ENCODE measurements at places on chromosomes 5 and 9.

- DNase-seq = no peak
- H3K27ac ChIP-seq = no peak overlapping the region
- peak overlapping the region; percentile 59 for H3K4me3 ChIP-seq
- H3K36me3 ChIP-seq = no peaks in the 10 kb centered on the region
- peaks cover 32% of the 10 kb centered on the region for H3K27me3 ChIP-seq
Observed at GRCh38 chr9:125407432-125407973, 145.9 kb downstream of the GAPVD1 start.

GRCh38 chr9:112168197-112168596, 6.9 kb downstream of the SUSD1 start:
- DNase-seq = no peak
- H3K36me3 ChIP-seq = peaks cover 3% of the 10 kb centered on the region
- H3K4me1 ChIP-seq = peaks cover 37% of the 10 kb centered on the region
- peak overlapping the region; percentile 15 for H3K27ac ChIP-seq
- no peak overlapping the region for H3K4me3 ChIP-seq

- peaks cover 15% of the 10 kb centered on the region for H3K36me3 ChIP-seq
- no peak overlapping the region for H3K4me3 ChIP-seq
- H3K27ac ChIP-seq = no peak overlapping the region
- H3K27me3 ChIP-seq = no peaks in the 10 kb centered on the region
Observed at GRCh38 chr5:127998950-127999615, 84.5 kb upstream of the SLC12A2 start.

GRCh38 chr5:62192958-62193357, 113.0 kb upstream of the KIF2A start:
- H3K27ac ChIP-seq = no peak overlapping the region
- H3K4me3 ChIP-seq = no peak overlapping the region
- H3K36me3 ChIP-seq = peaks cover 2% of the 10 kb centered on the region

DNA sequence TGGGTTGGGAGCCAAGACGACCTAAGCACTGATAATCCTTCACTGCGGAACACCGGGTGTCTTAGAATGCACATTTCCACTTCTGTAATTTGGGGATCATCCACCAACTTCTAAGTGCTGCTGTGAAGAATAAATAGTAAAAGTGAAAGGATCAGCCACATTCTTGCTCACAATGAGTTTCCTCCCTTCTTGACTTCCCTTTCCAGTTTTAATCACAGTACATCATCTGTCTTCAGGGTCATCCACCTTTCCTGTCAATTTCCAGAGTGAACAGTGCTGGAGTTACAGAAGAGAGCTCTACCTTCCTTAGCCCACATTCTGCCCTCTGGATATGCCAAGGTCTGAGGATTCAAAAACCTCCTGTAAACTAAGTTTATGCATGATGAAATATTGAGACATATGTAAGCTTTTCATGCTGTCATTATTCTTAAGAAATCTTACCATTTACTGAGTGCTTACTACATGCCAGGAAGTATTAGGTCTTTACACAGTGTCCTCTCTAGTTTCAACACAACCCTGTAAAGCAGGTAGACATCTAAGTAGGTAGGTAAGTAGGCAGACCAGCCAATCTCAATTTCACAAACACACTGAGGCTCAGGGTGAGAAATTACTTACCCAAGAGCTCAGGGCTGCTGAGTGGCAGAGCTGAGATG, 105.2 kb downstream of the CDK5RAP2 start:
- H3K4me3 ChIP-seq = no peak overlapping the region
- peaks cover 41% of the 10 kb centered on the region for H3K36me3 ChIP-seq
- no peaks in the 10 kb centered on the region for H3K27me3 ChIP-seq
- H3K4me1 ChIP-seq = no peaks in the 10 kb centered on the region
- H3K27ac ChIP-seq = no peak overlapping the region

- peaks cover 12% of the 10 kb centered on the region for H3K36me3 ChIP-seq
- DNase-seq = no peak
- H3K27ac ChIP-seq = no peak overlapping the region
- H3K4me3 ChIP-seq = no peak overlapping the region
Observed at GRCh38 chr5:78287833-78288232, 6.7 kb downstream of the AP3B1 start.

GRCh38 chr9:88536023-88536324, 996 bp downstream of the NXNL2 start:
- no peak for DNase-seq
- peaks cover 18% of the 10 kb centered on the region for H3K4me1 ChIP-seq
- no peaks in the 10 kb centered on the region for H3K36me3 ChIP-seq
- peaks cover 59% of the 10 kb centered on the region for H3K27me3 ChIP-seq

DNA sequence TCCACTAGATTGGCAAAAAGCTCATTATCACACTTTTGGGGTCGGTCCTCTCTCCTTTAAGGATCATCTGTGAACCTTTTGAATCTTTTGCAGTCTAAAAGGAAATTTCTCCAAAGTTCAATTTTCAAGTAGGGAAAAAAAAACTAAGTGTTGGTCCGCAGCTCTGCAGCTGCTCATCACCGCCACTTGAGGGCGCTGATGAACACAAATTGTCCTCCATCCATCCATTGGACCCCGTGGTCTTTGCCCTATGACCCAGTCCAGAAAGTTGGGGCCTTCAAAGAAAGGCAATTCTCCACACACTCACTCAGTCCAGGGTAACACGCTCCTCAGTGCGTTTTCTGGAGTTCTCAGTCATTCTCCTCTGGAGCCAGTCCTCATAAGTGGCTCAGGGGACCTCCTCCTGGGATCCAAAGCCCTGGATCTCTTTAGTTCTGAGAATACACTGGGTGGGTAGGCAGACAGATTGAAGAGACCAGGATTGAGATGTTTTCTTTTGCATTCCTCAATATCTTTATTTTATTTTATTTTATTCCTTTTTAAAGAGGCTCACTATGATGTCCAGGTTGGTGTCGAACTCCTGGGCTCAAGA, 63.6 kb upstream of the SLC28A3 start:
- no peaks in the 10 kb centered on the region for H3K36me3 ChIP-seq
- peak; percentile 3 for DNase-seq
- no peak overlapping the region for H3K27ac ChIP-seq
- no peaks in the 10 kb centered on the region for H3K27me3 ChIP-seq
- H3K4me3 ChIP-seq = no peak overlapping the region

DNA sequence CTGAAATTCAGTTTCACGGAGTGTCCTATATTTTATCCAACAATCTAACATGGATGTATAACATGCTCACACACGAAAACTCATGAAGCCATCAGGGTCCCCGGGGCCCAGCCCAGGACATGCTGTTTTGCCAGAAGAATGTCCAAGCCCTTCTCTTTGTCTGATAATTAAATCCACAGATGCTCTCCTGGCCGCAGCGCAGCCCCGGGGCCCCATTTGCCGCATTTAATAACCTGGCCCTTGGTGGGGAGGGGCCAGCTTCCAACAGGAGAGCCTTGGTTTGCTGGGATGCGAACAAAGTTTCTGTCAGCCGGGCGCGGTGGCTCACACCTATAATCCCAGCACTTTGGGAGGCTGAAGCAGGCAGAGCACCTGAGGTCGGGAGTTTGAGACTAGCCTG, 30.0 kb downstream of the PLPP7 start:
- H3K27me3 ChIP-seq = no peaks in the 10 kb centered on the region
- no peak overlapping the region for H3K4me3 ChIP-seq
- no peak overlapping the region for H3K27ac ChIP-seq
- DNase-seq = no peak

GRCh38 chr5:133292300-133292699, 240.5 kb downstream of the HSPA4 start:
- no peak overlapping the region for H3K27ac ChIP-seq
- H3K36me3 ChIP-seq = no peaks in the 10 kb centered on the region
- peak; percentile 18 for DNase-seq
- no peaks in the 10 kb centered on the region for H3K27me3 ChIP-seq
- H3K4me1 ChIP-seq = peaks cover 4% of the 10 kb centered on the region

DNA sequence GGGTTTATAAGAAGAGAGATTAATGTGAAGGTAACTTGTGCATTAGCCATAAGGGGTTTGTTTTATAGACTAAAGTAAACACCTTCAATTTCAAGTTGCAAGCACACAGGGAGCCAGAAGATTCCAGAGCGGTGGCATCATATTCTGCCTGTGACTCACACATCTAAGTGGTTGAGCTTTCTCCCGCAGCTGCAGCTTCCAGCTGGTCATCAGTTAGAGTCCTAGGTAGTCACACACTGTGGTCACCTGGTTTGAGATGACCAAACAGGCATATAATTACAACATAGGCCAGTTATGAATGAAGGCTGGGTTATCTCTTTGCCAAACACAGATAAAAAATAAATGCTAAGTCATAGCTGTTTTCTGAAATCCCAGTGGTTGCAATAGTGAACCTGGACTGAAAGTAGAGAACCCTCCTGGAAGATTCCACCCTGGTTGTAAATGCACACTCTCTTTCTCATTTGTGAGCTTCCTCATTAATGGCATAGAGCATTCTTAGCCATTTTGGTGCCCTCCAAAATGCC, 171.3 kb downstream of the GDNF start:
- H3K27me3 ChIP-seq = no peaks in the 10 kb centered on the region
- peaks cover 8% of the 10 kb centered on the region for H3K36me3 ChIP-seq
- no peak overlapping the region for H3K4me3 ChIP-seq
- peaks cover 22% of the 10 kb centered on the region for H3K4me1 ChIP-seq

DNA sequence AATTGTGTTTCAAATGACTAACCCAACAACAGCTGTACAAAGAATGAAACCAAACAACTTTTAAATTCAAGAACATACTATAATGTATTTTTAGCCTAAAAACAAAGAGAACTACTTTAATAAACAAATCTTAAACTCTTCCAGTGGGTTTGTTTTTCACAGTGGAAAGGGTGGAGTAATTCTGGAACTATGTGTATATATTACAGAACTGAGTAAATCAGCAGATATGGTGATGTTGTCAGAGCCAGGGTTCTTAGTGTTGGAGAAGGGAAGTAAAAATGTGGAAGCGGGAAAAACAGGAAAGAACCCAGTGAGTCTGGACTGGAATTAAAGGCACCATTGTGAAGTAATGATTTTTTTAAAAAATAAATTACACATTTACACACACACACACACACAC, 144.9 kb downstream of the CDK5RAP2 start:
- peaks cover 20% of the 10 kb centered on the region for H3K4me1 ChIP-seq
- H3K4me3 ChIP-seq = no peak overlapping the region
- H3K27ac ChIP-seq = no peak overlapping the region
- DNase-seq = no peak

- no peak for DNase-seq
- no peak overlapping the region for H3K27ac ChIP-seq
- peaks cover 4% of the 10 kb centered on the region for H3K27me3 ChIP-seq
- H3K4me1 ChIP-seq = no peaks in the 10 kb centered on the region
Observed at GRCh38 chr9:78486661-78487060, 189.7 kb downstream of the PSAT1 start.

- H3K4me3 ChIP-seq = peak overlapping the region; percentile 99
- peaks cover 28% of the 10 kb centered on the region for H3K36me3 ChIP-seq
Observed at GRCh38 chr5:100900796-100901781, 2.0 kb downstream of the ST8SIA4 start.

DNA sequence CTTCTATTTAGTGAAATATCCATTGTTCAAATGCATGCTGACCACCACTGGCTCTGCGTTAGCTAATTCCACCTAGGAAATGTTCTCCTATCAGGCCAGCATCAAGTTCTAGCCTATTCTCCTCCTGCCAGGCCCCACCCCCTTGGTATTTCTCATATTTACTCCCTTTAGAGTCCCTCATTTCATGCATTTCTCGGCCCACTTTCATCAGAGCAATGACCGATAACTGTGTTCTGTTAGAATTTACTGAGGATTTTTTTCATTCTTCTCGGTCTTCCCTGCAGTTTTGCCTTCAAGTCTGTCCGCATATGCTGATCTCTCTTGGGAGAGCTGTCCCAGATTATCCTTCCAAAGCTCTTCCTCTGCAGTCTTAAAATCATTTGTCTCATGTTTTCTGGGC, 143.4 kb downstream of the GOLPH3 start:
- H3K4me1 ChIP-seq = peaks cover 13% of the 10 kb centered on the region
- H3K27ac ChIP-seq = no peak overlapping the region
- DNase-seq = no peak
- H3K4me3 ChIP-seq = no peak overlapping the region

DNA sequence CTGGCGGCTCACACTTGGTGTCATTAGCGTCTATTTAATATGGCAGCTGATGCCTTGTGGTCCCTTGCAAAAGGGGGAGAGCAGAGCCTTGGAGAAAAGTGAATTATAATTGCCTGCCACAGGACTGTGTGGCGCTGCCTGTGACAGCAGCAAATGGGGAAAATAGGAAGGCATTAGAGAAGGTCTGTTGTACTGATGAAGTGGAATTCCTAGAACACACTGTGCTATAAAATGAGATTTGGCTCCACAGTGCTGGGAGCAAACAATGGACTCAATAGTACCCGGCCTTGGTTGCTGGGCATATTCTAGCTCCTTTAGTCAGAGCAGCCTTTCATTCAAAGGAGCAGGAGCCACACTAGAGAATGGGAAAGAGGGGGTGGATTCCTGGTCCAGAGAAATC, 21.3 kb downstream of the SEMA6A start:
- no peaks in the 10 kb centered on the region for H3K27me3 ChIP-seq
- no peak overlapping the region for H3K4me3 ChIP-seq
- no peaks in the 10 kb centered on the region for H3K36me3 ChIP-seq
- DNase-seq = no peak
- H3K27ac ChIP-seq = no peak overlapping the region

- no peak for DNase-seq
- no peak overlapping the region for H3K4me3 ChIP-seq
- H3K4me1 ChIP-seq = no peaks in the 10 kb centered on the region
- no peak overlapping the region for H3K27ac ChIP-seq
- H3K36me3 ChIP-seq = no peaks in the 10 kb centered on the region
Observed at GRCh38 chr5:63025679-63026078, 447.1 kb downstream of the LRRC70 start.

GRCh38 chr5:173645437-173645807, 29.0 kb upstream of the BOD1 start:
- H3K27me3 ChIP-seq = peaks cover 3% of the 10 kb centered on the region
- H3K36me3 ChIP-seq = no peaks in the 10 kb centered on the region
- no peak overlapping the region for H3K4me3 ChIP-seq
- no peaks in the 10 kb centered on the region for H3K4me1 ChIP-seq
- DNase-seq = no peak
- no peak overlapping the region for H3K27ac ChIP-seq

- DNase-seq = no peak
- no peaks in the 10 kb centered on the region for H3K27me3 ChIP-seq
- no peaks in the 10 kb centered on the region for H3K36me3 ChIP-seq
- H3K4me3 ChIP-seq = no peak overlapping the region
- peaks cover 37% of the 10 kb centered on the region for H3K4me1 ChIP-seq
Observed at GRCh38 chr9:129204840-129205239, 26.8 kb upstream of the IER5L start.

DNA sequence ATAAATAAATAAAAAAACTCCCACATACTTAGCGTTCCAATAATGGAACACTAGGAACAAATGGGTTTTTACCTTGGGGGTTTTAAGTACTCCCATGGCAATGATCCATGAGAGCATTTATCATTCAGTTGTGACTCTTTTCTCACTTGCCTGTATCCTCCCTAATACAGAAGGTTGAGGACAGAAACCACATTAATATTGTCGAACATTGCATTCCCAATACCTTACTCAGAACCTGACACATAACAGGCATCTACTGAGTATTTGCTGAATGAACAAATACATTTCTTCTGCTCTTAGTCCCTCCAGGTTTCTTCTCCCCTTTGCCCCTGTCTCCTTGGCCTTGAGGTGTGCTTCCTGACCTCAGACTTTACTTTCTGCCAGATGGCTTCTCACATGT, 175.9 kb downstream of the CEMIP2 start:
- no peak overlapping the region for H3K4me3 ChIP-seq
- H3K27me3 ChIP-seq = peaks cover 2% of the 10 kb centered on the region
- H3K36me3 ChIP-seq = no peaks in the 10 kb centered on the region
- H3K4me1 ChIP-seq = no peaks in the 10 kb centered on the region
- no peak for DNase-seq
- no peak overlapping the region for H3K27ac ChIP-seq
